ENCODE measurements at places on chromosomes 5 and 9.
A peak's percentile ranks its signal among the peaks of the same experiment; 100 is the strongest.

DNA sequence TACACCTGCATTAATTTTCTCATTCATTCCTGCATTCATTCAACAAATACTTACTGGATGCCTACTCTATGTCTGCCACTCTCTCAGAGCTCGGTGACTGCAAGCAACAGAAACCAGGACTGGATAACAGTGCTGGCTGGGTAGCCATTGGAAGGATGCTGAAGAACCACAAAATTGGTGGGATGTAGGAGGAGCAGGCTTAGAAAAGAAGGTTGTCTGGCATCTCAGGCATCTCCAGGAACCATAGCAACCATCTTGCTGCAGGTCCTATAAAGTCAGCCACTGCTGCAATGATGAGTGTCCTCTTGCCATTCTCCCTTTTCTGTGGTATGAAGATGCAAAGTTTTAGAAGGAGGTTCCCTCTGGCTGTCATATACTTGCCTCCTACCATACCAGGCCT lies 168.6 kb downstream of the FGF18 start:
- no peak for DNase-seq

GRCh38 chr9:2041736-2042135 lies 26.6 kb downstream of the SMARCA2 start:
- no peak for DNase-seq

- no peak for DNase-seq
These were observed 167.9 kb downstream of the ARHGEF28 start for GRCh38 chr5:73793911-73794310.

DNA sequence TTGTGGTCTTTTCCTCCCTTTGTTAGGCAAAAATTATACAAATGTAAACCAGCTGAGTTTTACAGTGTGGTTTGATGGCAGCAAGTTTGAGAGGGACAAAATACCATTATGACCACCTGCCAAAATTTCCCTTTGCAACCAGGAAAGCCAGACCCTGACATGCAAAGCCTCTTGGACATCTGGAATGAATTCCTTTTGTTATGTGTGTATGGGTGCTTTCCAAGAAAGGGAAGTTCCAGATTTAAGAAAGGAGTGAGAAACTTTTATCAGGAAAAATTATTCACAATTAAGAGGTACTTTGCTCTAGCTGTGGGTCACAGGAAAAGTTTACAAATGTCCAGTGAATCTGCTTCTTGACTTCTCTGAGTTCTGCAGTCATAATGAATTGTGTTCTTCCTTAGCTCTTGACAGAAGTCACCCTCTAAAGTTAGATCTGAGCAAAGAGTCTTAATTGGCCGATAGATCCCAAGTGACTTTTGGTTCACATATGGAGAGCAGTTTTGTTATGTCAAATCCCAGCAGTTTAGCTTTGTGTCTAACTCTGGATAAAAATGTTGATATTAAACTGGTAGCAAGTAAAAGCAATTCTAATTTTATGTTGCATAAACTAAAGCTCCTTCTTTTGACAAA lies 295.9 kb upstream of the ZNF608 start:
- DNase-seq = peak; percentile 47

GRCh38 chr9:82598241-82599039 lies 464.5 kb downstream of the RASEF start:
- DNase-seq = no peak

GRCh38 chr5:123035360-123035917 lies 1.1 kb downstream of the PPIC start:
- no peak for DNase-seq

DNA sequence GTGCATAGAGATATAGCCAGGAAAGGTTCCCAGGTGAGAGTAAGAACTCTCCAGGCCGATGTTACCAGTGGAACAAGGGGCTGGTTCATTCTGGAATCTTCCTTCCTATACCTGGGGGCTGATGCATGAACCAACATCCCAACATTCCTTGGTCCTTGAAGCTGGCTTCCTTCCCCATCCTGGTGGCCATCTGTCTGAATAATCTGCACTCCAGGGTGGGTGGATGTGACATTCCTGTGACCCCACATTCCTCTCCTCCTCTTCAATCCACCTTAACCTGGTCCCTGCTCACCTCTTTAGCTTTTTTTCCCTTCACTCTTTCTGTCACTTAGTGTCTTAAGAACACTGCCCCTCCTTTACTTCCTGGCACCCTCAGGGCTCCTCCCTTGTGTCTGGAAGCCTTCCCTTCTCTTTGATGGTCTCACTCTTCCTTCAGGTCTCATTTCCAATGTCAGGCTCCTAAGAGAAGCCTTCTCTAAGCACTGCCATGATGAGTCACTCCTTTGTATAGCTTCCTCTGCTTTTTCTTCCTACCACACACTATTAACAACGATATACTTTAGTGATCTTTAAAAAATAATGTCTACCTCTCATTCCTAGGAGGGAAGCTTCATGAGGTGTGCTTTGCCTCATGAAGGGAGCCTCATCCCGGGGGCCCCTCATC lies 80.3 kb downstream of the BOD1 start:
- DNase-seq = no peak

- DNase-seq = no peak
These were observed 82.6 kb upstream of the SMIM32 start for GRCh38 chr5:136275601-136276000.

DNA sequence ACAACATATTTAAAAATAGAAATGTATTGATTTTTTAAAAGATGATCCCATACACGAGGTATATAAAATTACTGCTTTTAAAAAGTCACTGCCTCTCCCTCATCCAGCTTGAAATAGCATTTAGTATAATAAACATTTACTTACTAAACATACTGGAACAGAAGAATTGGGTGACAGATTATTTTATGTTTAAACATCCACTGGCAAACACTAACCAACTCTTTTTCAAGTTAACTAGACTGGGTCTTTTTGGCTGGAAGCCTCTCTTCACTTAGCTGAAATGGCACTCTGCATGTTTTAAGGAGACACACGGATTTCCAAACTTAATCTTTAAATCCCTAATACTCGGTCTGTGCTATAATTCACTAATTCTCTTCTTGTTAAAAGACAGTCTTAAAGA lies 19.0 kb downstream of the CTXN3 start:
- DNase-seq = no peak

DNA sequence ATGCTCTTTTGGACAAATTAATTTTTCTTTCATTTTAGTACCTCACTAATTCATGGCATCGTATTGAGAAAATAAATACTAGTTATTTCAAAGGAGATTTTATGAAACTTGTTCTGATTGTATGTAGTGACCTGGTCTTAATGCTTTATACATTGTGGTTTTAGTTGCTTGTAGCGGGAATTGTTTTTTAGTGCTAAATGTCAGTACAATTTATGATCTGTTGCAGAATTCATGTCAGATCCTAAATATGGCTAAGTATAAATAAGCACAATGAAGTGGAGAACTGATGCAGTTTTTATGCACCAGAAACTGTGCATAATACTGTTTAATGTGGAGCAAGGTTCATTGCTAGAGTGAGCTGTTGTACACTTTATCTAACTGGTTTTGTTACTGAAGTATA lies 308.8 kb downstream of the PJA2 start:
- DNase-seq = no peak

DNA sequence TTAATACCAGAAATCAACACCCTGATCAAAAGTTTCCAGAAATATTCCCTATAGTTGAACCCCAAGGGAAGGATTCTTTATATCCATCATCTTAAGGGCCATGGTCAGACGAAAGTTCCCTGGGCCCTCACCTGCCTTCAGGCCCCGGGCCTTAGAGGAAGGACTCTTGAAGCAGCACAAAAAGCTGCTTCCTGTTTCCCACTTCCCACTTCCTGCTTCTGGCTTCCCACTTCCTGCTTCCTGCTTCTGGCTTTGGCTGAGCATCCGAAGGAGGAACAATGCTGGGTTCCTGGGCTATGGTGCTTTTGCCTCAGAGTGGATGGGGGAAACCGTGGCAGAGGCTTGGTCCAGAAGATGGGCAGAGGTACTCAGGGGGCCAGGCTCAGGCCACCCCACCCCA lies 25.8 kb upstream of the DAP start:
- no peak for DNase-seq

GRCh38 chr9:545480-545879 lies 296.0 kb upstream of the DMRT1 start:
- DNase-seq = no peak

GRCh38 chr5:2381861-2382260 lies 369.6 kb downstream of the IRX2 start:
- DNase-seq = no peak

DNA sequence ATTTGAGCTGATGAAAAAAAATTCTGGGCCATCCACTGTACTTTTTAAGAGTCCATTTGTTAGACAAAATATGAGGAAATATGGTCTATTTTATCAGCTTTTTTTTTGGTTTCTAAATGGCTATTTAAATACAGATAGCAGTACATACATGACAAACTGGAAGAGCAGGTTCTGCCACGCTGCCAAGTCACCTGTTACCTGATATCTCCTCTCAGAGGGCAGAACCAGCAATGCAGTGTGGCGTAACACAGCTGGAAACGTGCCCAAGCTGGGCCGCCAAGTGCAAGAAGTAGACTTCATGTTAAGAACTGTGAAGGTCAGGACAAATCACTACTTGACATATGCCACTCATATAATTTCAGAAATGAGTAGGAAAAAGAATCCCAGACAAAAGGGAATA lies 8.1 kb downstream of the MCIDAS start:
- no peak for DNase-seq
